ENCODE measurements at places on chromosomes 16 and 17.

GRCh38 chr17:75739801-75740200 lies 18.5 kb downstream of the ITGB4 start:
- no peak for DNase-seq

GRCh38 chr17:29059281-29059680 lies 16.3 kb downstream of the PIPOX start:
- no peak for DNase-seq

GRCh38 chr16:3458852-3459361 lies 15.4 kb downstream of the NAA60 start:
- no peak for DNase-seq

- no peak for DNase-seq
Measured at GRCh38 chr17:56351675-56352074, 198.4 kb downstream of the ANKFN1 start.

DNA sequence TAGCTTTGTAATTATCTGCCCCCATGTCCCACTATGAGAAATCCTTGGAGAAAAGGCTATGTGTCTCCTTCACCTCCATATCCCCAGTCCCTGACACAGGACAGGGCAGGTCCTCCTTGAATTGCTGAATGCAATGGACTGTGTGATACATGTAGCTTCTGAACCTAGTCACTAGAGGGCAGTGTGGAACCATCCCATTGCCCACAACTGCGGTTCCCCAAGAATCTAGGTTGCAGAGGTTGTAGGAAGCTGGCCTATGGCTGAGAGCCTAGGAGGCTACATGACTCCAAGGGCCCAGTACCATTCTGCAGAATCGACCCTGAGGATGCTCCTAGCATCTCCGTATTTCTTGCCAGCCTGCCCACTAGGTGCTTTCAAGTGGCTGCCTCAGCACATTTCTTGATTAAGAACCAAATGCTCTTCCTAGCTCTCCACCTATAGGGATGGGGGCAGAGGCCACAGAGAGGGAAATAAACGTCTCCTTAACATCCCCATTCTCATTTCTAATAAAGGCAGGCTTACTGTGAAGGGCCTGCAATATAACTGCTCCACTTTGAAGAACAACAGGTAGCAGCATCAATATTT lies 394.0 kb downstream of the CA10 start:
- DNase-seq, result no peak

DNA sequence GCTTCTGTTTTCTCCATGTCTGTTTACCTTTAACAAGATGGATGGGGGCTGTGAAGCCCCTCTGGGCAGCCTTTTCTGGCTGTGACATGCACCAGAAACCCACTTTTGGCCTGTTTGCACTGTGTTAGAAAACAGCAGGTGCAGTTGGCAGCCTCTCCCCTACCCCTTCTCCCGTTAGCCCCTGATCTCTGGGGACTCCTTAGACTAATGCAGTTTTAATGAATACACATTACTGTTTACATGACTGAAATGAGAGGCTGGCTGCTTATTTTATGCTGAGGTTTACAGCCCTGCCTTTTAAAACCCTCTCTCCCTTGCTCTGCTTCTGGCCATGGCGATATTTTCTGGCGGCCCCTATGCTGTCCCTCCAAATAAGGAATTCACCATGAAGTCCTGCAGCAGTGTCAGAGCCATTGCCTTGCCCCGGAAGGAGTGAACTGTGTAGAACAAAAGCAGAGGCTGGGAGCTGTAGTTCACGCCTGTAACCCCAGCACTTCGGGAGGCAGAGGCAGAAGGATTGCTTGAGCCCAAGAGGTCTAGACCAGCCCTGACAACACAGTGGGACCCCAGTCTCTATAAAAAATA lies 79.3 kb downstream of the PRKCB start:
- DNase-seq, result no peak

- no peak for DNase-seq
Measured at GRCh38 chr17:79590523-79590860, 20.4 kb downstream of the RBFOX3 start.

- DNase-seq, result peak; percentile 49
Measured at GRCh38 chr17:64020056-64020766, at the start of gene ICAM2. ICAM2 (minus strand) TSS chr17:64020633; CDS start chr17:64006691, 13,942 bp downstream.

DNA sequence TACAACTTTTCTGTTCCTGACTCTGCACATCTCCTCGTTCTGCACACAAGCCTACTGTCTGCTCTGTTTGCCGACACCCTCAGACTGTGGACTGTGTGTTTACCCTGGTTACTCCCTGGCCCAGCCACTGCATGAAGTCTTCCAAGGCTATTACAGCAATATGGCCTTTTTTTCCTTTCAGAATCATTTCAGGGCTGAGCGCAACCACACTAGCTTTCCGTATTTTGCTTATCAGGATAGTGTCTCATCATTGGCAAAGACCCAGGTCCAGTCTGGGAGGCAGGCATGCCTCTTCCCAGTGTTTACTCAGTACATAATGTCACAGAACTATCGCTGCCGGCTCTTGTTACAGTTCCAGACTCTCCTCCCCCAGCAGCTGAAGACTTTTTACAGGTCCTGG lies 10.1 kb downstream of the DNAH9 start:
- no peak for DNase-seq
